ENCODE measurements at places on chromosomes 7 and 10.

DNA sequence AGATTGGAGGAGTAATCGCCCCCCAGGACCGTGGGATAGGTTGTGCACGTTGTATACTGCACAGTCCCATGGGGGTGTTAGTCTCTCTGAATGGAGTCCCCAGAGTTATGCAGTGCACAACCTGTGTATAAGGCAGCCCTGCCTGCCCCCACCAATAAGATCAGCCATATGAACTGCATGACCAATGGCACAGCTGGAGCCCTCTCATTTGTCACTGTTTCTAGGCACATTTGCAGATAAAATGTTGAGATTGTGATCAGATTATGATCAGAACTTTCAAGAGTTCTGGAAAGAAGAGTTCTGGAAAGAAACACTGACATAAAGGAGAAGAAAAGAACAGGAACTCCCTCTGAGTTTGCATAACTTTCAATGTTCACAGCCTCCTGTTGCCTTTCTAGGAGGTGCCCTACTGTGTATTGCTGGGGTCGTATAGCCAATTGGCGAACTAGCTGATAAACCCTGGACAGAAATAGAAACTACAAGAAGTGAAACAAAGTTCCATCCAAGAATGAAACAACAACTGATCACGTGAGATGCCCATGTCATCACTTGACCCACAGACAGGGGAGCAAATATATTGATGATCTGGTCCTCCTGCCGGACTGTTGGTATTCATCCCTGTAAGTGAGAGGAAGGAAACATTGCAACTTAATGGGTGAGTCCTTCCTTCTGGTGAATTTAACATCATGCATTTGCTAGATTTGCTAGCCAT lies 49.6 kb upstream of the TOMM7 start:
- no peak for DNase-seq

- no peak for DNase-seq
Measured at GRCh38 chr7:28516390-28517172, 104.3 kb downstream of the CREB5 start.

DNA sequence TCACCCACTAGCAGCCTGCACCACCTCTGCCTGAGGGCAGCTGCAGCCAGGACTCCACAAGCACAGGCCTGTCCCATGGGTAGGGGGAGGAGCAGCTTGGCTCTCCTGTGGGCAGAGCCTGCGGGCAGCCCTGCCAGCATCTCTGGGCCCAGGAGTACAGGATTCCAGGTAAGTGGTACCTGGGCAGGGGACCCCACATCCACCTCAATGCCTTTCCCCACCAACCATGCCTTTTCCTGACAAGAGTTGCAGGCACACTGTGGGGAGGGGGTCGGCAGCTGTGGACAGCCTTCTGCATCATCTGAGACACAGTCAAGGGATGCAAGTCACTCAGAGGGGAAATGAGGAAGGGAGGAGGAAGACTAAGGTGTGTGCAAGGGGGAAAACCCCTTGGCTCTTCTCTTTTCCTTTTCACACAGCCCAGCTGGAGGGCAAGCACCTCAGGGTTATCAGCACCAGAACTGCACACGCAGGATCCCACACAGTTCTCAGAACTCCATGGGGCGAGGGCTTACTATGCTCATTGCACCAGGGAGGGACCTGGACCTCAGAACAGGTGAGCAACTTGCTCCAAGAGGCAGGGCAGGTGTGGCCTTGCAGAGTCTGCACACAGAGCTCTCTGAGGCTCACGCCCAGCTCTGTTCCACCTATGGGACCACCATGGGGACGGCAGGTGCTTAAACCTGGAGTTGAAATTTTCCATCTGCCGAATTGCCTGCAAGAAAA lies 16.5 kb upstream of the ANTXRL start:
- no peak for DNase-seq

GRCh38 chr7:26117142-26117807 lies 34.7 kb upstream of the NFE2L3 start:
- no peak for DNase-seq

- DNase-seq: no peak
Measured at GRCh38 chr10:125002423-125003145, 60.7 kb downstream of the ZRANB1 start.

DNA sequence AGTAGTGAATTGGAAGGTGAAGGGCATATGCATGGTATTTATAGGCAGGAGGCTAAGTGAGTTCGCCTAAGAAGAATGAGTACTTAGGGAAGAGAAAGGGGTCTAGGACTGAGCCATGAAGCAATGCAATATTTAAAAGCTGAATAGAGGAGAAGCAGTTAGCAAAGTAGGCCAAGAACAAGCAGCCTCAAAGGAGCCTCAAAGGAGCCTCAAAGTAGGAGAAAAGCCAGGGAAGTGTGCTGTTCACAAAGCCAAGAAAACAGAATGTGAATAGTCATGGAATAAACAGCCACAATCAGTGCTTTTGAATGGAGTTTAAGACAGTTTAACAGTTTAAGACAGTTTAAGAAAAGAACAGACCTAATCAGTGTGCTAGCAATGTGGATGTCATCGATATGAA lies 762.0 kb downstream of the SORCS1 start:
- DNase-seq: no peak

DNA sequence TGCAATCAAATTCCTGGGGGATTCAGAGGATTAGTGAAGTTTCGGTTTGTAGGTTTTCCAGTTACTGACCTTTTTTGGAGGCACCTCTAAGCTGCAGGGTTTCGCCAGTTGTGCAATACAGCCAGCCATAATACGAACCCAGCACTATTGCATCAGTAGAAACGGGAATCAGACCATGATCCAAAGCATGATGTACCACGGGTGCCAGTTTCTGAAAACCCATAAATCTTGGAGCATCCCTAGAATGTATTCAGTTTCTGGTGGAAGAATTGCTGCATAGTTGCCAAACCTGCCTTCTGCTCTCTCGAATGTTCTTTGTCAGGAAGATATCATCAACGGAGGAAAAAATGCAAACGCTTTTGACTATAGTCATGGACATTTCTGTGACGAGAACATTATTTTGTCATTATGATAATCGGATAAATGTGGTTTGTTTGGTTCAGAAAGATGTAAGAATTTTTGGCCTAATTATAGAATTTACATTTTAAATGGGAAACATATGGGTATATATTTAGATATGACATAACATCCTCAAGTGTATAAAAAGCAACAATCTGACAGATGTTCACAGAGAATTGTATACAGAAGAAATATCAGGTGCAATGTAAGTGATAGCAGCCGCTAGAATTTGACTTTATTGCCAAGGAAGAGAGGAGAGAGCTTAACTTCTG lies 186.2 kb upstream of the PRKCQ start:
- DNase-seq: peak; percentile 87

DNA sequence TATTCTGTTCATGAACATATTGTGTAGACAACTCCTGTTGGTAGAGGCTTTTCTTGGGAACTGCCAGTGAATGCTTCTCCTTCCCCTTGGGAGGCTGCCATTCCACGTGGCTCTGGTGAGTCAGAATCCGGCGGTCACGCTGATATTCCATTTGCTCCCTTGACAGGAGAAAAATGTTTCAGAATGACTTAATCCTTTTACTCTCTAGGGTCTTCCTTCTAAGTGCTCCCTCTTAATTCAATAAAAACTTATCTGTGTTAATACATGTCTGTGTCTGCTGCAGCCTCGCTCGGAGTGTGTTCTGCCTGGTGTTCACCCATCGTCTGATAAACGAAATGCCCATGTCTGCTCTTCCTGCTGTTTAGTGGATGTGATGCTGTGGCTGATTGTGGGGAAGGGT lies 278.6 kb downstream of the ARHGAP12 start:
- DNase-seq: peak; percentile 94

DNA sequence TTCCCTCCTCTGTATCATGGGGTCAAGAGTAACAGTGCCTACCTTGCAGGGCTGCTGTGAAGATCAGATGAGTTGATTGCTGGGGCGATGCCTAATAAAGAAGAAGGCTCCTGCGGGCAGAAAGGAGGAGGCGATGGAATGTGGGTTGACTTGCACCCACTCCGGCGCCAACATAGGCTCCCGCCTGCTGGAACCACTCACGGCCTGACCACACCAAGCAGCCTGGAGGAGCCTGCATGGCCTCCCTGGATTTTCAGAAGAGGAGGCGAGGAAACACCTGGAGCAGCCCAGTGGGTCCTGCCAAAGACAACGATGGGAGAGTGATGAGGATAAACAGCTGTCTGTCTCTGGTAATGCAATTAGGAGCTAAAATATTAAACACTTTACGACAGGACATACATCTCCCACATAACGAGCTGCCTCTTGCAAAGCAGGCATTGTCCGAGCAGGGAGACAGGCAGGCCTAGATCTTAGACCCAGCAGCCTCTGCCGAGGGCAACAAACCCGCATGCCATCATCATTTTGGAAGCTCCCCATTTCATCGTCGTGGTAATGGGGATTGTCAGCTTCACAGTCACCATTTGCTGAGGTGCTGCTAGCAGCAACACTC lies 302.9 kb upstream of the ZMIZ1 start:
- no peak for DNase-seq

GRCh38 chr10:70901276-70901878 lies 13.0 kb upstream of the PCBD1 start:
- DNase-seq: no peak

- DNase-seq: peak; percentile 92
Measured at GRCh38 chr10:21315645-21316220, 209.7 kb downstream of the SKIDA1 start.

GRCh38 chr7:100465299-100465698 lies 1.2 kb upstream of the SPACDR start:
- peak; percentile 47 for DNase-seq

GRCh38 chr10:30557884-30558283 lies 71.7 kb downstream of the LYZL2 start:
- DNase-seq: peak; percentile 75

GRCh38 chr10:117741524-117741923 lies 199.0 kb downstream of the EMX2 start:
- no peak for DNase-seq

DNA sequence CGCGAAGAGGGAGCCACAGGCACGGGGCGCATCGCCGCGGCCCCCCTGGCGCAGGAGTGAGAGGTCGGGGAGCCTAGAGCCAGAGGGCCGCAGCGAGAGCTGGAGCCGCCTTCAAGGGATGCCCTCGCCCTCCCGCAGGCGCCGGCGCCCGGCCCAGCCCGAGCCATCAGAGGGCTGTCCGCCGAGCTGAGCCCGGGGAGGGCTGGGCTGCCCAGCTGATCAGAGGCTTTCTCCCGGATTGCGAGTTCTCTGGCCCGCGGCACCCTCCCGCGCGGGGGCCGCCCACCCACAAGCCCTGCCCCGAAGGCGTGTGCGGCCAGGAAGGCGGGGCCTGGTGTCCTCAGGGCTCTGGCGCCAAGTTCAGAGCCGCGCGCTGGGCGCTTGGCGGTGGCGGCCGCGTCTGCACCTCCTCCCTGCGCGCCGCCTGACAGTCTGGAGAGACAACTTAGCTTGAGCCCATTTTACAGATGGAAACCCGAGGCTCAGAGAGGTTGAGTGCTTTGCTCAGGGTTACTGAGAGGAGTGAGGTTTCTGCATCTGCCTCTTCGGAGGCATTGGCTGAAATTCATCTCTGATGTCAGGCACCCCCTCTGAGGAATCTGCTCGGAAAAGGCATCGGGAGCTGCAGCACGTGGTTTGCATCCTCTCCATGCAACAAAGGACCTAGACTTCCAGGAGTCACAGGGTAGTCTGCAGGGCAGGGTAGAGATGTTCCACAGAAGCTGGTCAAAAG lies 3.8 kb upstream of the ANTXRL start:
- DNase-seq: peak; percentile 74

DNA sequence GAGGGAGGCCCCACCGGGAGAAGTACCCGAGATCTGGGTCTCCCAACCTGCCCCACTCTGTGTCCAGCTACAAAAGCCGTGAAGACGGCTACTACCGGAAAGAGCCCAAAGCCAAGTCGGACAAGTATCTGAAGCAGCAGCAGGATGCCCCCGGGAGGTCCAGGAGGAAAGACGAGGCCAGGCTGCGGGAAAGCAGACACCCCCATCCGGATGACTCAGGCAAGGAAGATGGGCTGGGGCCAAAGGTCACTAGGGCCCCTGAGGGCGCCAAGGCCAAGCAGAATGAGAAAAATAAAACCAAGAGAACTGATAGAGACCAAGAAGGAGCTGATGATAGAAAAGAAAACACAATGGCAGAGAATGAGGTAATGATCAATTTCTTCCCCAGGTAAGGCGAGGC lies 59.1 kb upstream of the PDCD4 start:
- DNase-seq: no peak

GRCh38 chr7:112497481-112497880 lies 16.7 kb downstream of the LSMEM1 start:
- DNase-seq: no peak

- no peak for DNase-seq
Measured at GRCh38 chr10:110529596-110530011, 31.9 kb downstream of the DUSP5 start.

DNA sequence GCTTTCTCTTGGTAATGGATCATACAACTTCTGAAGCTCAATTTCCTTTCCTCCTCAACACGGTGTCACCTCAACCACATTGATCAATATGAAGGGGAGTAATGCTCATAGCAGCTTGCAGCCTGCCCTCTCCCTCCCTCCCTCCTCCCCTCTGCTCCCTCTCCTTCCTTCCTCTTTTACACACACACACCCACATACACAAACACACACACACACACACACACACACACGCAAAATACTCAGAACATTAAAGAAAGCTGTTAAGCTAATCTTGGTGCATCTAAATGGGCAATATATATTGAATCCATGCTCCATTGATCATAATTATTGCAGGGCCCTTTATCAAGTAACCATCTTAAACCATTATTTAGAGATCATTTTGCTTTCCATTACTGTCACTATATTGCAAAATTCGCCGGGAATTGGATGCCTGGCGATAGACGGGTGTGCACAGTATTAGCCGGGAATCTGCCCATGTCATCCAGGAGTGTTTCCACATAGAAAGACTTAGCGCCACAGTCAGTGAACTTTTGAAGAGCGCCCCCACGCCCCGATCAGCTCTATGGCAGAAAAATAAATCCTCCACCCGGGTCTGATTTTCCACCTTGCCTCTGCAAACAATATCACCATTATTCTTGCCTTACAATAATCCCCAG lies 122.0 kb downstream of the PRLHR start:
- no peak for DNase-seq

DNA sequence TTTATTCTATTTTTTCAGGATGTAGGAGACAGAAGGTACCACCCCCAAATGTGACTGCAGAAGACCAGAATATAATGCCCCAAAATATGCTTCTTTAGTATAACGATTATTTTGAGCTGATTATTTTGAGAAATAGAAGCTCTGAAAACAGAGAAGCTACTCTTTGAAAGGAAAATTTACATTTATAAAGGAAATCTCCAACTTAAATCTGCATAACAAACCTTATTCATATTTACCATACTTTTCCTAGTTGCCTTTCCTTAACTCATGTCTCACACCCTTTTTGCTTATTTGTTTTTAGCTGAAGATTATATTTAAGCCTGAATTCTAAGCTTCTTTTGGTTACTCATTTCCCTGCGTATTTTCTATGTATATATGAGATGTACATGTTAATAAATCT lies 127.1 kb upstream of the THSD7A start:
- DNase-seq: no peak

Measured in fibroblast of lung (primary cell).